NCI-H2081 treated with DMSO at 0.1 percent for 48 hours (cell line): ENCODE measurements at places on chromosomes 2 and 18.

GRCh38 chr2:19369341-19369955, 11.0 kb upstream of the OSR1 start:
- DNase-seq = no peak

DNA sequence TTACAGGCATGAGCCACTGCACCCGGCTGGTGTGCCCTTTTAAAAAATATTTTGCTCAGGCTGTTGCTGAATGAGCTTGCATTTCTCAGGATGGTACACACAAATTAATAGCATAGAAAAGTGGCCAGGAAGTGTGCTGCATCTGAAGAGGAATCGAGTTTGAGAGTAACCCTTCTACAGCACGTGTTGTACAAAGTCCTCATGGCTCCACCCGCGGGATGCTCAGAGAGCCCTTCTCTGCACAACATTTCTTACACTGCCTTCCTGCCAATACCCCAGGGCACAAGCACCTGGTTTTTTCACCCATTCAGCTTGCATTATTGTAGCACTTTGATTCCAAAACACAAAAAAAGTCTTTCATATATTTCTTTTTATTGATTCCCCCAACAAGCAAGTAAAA, 90.1 kb upstream of the NEDD4L start:
- no peak for DNase-seq

DNA sequence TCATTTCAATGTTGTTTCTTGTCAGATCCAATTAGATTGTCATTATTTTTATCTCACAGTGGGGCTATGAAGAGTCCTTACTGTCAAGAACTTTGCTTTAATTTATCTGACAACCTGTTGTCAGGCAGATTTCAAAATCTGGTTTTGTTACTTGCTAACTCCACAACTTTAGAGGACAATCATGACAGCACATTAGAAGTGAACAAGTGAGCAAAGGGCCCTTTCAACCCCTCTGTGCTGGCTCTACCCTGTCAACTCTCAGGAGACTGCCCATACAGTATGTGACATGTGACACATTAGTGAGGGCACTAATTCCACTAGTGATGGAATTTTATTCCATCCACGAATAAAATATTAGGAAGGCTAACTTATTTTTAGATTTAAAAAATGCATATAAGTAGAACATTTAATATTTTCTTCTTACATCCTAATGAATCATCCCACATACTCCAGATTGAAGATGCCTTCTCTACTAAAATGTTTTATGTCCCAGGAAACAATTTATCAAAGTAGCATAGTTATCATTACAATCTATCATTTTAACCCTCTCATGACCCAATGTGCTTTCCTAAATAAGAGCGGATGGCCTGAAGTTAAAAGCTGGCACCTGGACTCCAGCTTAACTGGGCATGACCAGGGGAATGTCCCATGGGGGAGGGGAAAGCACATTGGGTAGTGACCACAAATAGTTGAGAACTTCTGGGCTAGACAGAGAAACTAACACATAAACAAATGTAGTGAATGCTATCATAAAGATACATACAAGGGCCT, 97.6 kb upstream of the PPP1CB start:
- DNase-seq = no peak

DNA sequence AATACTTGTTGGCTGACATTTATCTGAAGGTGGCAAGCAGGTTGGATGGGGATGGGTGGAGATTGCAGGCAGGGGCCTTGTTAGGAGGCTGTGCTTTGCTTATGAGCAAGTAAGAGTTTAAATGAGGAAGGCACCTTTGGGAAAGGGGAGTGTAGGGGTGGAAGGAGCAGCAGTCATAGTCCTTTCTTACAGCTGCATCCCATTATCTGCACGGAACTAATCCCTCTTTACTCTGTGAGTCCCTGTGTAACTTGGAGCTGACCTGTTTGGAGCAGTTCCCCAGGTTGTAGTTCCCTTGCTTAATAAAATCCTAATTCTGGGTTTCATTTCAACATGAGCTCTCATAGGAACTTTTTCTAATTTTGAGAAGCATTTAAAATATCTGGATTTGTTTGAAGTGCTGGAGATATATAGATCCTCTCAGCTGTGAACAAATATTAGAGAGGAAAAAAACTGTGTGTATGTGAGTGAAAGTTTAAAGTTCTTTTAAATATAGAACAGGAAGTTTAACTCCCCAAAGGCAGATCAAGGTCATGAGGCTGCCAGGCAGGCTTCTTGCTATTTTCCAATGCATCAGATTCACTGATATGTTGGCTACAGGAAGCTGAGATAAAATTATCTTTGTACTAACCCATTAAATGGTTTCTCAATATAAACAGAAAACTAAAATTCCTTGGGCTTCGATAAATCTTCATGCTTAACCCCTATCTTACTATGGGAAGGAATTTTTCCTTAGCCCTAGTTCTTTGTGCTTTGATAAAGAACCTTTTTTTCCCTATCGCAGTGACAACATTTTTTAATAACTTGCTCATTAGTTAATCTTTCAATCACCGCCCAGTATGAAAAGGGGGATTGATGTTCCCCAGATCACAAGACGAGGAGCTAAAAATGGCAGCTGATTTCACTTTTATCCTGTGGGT, 104.6 kb upstream of the EML6 start:
- DNase-seq = no peak

DNA sequence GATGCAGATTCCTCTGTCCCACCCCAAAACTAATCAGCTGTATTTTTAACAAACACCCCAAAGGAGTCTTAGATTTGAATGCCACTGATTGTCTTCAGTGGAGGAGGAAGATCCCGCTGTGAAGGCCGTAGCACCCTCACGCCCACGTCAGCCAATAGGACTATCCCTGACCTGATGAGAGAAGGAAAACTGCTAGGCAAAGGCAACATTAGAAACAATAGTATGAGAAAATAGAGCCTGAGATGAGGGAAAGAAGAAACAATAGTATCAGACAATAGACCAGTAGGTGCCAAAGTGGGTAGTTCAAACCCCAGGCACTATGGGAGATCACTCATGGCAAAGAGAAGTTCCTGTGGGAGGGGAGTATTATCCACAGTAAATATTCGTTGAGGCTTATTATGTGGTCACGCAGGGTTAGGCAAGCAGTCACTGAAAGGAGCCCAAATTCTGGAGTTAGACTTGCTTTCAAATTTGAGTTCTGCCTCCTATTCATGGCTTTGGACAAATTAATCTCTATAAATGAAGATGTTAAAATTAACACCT, 2.8 kb downstream of the PCBP1 start:
- no peak for DNase-seq

DNA sequence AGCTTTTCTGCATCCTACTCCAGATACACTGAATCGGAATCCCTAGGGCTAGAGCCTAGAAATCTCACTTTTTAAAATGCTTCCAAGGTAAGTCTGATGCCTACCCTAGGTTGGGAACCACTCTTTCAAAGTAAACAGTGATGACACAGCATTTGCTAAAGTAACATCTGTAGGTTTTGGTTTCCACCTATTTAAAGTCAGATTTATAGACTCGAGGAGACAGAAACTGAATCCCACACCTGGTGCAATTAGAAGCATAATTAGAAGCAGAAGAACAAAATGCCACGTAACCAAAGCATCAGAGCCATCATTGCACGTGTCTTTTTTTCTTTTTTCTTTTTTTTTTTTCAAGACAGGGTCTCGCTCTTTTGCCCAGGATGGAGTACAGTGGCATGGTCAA, 40.9 kb downstream of the PDK1 start:
- DNase-seq = no peak

- DNase-seq = no peak
Observed at GRCh38 chr2:43293744-43294695, 67.6 kb upstream of the ZFP36L2 start.

DNA sequence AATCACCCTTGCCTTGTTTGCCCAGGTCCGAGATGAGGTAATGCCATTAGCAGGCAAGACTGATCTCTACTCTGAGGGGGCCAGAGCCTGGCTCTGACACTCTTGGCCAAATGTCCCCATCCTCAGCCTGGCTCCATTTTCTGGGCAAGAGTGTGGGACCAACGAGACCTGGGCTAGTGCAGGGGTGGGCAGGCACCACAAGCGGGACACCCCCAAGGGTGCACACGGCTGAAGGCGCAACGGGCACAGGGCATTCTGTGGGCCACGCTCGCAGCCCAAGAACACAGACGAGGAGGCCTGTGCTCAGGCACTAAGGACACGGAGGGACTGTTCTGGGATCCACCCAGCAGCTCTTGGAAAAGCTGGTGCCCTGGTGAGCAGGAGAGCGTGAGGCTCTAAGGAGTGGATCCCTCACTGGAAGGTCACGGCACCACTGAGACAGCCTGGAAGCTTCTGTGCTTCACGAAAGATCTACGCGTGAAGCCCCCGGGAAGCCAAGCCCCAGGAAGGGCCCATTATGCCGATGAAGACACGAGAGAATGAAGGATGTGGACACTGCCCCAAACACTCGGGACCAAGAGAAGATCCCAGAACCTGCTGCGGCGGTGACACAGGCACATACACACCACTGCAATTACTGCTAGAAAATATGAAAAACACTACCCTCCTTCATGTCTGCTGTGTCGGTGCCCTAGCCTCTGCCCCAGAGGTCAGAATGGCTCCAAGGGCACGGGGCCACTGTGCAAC, 138.2 kb downstream of the HDAC4 start:
- no peak for DNase-seq

GRCh38 chr18:23340661-23341060, 112.4 kb upstream of the RIOK3 start:
- DNase-seq = no peak

DNA sequence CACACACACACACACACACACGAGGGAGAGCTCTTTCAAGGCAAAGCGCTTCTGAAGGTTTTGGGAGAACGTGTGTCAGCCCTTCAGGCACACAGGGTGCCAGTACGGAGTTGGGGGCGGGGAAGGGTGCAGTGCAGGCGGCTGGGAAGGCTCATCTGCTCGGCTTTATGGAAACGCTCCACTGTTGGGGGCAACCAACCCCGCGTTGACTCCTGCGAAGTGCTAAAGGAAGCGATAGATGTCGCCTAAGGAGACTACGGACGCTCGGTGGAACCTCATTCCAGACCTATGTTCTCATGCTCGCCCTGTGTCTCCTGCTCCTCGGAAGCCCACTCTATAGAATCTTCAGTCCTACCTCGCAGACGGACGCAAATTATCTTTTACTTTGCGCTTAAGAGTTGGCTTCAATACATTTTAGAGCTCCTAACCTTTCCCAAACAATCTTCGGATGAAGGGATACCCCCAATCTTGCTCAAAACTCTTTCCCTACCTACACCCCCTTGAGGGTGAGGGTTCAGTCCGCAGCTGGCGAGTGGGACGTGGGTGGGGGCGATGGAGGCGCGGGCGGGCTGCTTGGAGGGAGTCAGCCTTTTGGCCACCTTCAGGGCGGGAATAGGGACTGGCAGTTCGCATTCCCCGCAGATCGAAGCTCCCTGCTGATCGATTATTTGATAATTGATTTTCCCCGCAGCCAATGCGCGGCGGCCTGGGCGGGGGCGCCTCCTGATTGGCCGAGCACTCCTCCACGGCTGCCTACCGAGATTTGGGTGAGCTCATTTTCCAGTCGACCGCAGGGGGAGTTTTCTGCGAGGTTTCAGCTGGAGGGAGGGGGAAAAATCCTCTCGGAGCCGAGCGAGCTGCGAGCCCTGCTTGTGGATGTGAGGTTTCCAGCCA, 1.9 kb upstream of the MEIS1 start:
- DNase-seq = peak; percentile 68

DNA sequence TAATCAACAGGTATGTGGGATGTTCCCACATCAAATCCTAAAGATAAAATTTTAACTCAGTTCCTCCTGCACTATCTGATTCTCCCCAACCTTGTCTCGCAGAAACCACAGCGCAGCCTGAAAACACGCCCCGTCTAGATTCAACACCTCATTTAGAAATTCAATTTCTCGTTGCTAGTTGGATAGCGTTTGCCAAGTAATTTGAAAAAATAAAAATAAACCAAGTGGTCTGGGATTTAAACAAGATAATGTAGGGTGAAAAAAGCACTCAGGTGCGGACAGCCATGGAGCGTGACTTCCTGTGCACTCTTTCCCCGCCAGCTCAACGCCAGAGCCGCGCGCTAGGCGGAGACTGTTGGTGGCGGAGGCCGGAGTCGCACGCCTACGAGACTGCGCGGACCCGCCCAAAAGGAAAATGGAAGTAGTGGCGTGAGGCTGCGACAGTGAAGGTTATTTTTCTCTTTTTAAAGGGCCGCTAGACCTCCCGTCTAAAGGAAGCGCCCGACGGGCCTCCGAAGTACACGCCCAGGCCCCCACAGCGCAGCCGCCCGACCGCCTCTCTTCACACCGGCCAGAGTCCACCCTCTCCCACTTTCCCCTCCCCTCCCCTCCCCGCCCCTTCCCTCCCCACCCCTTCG, 615 bp upstream of the CCNT2 start:
- peak; percentile 94 for DNase-seq

GRCh38 chr2:46831869-46832265, 83.7 kb downstream of the MCFD2 start:
- no peak for DNase-seq

DNA sequence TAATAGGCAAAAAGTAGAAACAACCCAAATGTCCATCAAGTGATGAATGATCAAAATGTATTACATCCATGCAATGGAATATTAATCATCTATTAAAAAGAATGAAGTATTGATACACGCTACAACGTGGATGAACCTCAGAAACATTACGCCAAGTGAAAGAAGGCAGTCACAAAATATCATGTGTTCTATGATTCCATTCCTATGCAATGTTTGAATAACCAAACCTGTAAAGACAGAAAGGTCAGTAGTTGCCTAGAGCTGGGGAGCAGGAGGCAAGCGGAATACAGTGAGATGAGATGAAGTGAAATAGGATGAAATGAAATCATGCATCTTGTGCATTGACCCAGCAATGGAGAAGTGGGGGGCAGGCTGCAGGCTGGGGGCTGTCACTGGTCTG, 17.9 kb upstream of the COL6A3 start:
- DNase-seq = no peak

DNA sequence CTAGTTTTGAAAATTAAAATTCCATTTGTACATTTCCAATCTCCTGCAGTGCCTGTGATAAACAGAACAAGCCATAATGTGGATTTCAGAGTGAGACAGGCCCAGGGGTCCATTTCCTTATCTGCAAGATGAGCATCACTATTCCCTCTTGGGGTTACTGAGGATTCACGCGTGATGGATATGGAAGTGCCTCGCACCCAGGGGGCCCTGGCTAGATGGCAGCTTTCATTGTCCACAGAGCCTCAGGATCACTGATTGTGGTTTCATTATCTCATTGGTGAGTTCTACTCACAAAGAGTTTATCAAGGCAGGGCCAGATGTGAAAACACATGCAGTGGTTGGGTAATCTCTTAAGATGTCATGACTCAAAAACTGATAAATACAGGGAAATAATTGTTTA, 11.6 kb downstream of the CNGA3 start:
- DNase-seq = no peak

GRCh38 chr18:48997985-48998831, 47.4 kb upstream of the SMAD7 start:
- no peak for DNase-seq

GRCh38 chr18:12282442-12283039, 25.5 kb upstream of the TUBB6 start:
- no peak for DNase-seq

GRCh38 chr2:239398521-239398921, 2.3 kb downstream of the HDAC4 start:
- DNase-seq = no peak

GRCh38 chr2:241437179-241437578, 71.2 kb downstream of the STK25 start:
- DNase-seq = no peak

GRCh38 chr2:167264380-167264779, 376.1 kb downstream of the XIRP2 start:
- no peak for DNase-seq
